ENCODE measurements at places on chromosomes 13 and 19.

DNA sequence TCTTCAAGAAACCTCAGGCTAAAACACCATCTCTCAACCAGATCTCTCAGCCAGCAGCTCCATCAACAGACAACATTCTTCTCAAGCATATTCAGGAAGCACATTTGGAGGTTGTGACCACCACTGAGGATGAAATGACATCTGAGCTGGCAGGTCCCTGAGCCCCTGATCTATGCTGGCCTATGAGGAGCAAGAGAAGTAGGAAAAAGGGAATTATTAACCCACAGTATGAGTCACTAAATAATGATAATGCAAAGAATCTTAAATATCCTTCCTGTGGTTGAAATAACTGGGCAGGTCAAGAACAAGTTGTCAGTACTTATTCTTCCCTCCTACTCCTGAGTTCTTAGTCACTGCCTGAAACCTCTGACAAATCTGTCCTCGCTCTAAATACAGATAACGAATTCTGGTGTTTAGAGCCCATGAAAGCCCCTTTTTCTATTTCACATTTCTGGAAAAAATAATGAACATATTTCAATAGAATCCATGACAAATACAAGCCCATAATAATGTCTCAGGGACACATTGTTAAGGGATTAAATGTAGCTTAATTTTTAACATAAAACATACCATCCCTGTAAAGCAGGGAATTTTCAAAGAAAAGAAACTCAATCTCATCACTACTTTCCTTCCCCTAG, 225.8 kb upstream of the IRS2 start:
- DNase-seq = no peak

DNA sequence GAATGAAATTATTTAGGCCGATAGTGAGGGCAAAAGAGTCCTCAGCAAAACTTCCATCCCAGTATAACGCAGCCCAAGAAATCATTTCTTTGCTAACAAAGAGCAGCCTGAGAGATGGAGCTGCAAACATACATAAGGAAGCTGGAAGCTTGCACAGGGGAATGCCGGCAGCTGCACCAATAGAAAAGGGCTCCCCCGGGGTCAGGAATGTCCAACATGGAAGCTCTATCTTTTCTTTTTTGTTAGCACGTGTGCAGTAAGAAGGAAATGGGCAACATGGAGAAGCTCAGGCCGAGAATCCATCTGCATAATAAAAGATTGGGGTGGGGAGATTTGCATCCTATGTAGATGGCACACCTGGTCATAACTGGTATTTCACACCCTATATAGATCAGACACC, 1363.5 kb upstream of the PCDH20 start:
- DNase-seq = no peak

GRCh38 chr19:57103573-57104277, 16.1 kb upstream of the USP29 start:
- peak; percentile 57 for DNase-seq

DNA sequence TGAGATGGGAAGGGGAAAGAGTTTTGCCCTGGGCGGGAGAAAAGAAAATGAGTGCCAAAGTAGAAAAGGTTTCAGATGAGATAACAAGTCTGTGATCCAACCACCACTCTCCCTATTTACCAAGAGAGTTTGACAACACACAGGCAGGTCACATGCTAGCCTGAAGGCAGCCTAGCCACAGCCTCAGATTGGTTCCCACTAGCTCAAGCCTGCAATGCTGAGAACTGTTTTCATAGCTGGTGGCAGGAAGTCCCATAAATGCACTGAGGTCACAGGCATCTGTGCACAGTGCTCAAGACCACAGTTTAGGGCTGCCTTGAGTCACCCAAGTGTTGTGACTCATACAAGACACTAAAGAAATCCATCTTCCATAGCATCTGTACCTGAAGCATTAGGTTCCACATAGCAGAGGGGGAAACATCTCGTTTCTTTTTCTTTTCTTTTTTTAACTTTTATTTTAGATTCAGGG, 18.5 kb upstream of the POP4 start:
- DNase-seq = no peak

- DNase-seq = no peak
These were observed at the start of gene JSRP1 for GRCh38 chr19:2255982-2256685. Gene JSRP1 (minus strand): TSS chr19:2256417. CDS start chr19:2255314, 1,103 bp downstream.

GRCh38 chr13:46211116-46211482, 629 bp upstream of the LRRC63 start:
- DNase-seq = no peak

DNA sequence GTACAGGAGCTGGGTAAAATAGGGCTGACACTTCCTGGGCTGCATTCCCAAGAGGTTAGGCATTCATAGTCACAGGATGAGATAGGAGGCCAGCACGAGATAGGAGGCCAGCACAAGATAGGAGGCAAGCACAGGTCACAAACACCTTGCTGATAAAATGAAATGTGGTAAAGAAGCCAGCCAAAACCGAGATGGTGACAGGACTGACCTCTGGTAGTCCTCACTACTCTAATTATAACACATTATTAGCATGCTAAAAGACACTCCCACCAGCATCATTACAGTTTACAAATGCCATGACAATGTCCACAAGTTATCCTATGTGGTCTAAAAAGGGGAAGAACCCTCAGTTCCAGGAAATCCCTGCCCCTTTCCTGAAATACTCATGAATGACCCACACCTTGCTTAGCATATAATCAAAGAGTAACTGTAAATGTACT, 20.9 kb upstream of the IGSF23 start:
- no peak for DNase-seq

DNA sequence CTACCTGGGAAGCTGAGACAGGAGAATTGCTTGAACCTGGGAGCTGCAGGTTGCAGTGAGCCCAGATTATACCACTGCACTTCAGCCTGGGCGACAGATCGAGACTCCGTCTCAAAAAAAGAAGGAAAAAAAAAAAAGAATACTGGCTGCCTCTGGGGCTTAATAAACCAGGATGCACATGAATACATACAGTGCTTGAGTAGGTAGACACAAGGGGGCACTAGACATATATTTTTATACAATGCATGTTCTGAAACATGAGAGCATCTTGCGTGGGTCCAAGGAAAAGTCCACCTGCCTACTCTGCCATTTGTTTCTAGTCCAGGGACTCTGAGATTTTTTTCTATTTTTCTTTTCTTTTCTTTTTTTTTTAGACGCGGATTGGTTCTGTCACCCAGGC, 31.2 kb downstream of the KEAP1 start:
- DNase-seq = no peak

GRCh38 chr13:74871369-74872070, 610.4 kb downstream of the TBC1D4 start:
- DNase-seq = no peak

- DNase-seq = no peak
These were observed 9.3 kb downstream of the EBPL start for GRCh38 chr13:49681842-49682435.

- DNase-seq = no peak
These were observed 72.0 kb downstream of the GNG7 start for GRCh38 chr19:2630352-2631001.

GRCh38 chr19:19661141-19661674, 2.3 kb downstream of the ATP13A1 start:
- no peak for DNase-seq

DNA sequence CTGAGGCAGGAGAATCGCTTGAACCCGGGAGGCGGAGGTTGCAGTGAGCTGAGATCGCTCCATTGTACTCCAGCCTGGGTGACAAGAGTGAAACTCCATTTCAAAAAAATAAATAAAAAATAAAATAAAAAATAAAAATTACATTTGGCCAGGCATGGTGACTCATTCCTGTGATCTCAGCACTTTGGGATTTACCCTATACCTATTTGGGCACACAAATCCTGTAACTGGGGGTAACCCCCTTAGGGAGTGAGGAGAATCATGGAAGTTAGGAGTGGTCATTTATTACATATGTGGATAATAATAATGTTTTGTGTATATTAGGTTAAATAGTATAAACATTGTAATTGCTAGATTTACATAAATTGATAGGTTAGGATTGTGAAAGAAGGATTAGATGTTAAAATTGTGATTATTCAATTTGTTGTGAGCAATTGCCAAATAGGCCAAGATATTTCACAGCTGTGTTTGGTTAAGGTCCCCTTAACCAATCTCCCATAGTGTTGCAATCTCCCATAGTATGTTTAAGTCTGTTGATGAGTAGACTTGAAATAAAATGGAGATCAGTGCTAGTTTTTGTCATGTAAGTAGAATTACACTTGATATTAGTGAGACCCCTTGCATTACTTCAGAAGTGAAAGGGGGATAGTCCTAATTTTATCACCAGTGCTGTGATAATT, 30.7 kb downstream of the ZNF844 start:
- no peak for DNase-seq

DNA sequence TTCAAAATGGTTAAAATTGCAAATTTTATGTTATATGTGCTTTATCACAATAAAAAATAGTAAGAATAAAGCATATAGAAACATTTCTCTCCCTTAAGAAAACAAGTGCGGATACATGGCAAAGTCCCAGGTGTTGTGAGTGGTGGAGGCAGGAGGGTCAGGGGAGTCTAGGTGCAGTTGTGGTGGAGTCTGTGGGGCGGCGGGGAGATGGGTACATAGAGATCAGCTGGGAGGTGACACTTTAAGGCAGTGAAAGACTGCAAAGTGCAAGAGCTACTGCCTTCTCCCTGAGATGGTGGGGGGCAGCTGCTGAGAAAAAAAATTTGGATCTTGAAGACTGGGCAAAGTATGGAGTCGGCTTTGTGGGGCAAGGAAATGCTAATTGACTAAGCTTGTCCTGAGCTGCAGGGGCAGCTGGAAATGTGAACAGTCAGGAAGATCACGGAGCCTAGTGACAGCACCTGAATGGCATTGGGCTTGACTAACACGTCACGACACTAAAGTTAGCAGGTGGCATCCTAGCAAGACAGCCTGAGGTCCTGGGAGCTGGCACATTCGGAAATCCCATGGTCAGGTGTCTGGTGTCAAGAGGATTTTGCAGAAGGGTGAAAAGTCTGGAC, 72.9 kb upstream of the IRS2 start:
- DNase-seq = no peak

- DNase-seq = no peak
These were observed 1.5 kb downstream of the C3 start for GRCh38 chr19:6718741-6719539.

GRCh38 chr13:27933118-27933517, 13.3 kb downstream of the PDX1 start:
- DNase-seq = no peak

- DNase-seq = no peak
These were observed 123.7 kb downstream of the KL start for GRCh38 chr13:33139780-33140535.

DNA sequence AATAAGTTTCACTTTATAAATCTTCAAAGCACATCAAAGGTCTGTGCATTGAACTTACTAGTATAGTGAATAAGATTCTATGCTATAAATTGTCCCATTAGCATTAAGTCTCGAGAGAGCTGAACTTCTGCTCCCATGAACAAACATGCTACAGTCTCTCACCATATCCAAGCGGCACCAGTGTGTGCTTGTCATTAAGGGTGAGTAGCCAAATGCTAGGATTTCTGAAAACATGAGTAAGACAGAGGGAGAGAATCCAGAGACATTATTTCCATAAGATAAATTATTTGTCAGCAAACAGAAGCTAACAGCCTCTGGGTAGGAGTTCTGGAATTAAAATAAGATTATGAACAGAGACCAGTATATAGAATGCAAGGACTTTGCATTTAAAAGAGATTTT, 2882.5 kb downstream of the PCDH9 start:
- no peak for DNase-seq

- no peak for DNase-seq
These were observed 140.9 kb downstream of the NDFIP2 start for GRCh38 chr13:79621902-79622301.

DNA sequence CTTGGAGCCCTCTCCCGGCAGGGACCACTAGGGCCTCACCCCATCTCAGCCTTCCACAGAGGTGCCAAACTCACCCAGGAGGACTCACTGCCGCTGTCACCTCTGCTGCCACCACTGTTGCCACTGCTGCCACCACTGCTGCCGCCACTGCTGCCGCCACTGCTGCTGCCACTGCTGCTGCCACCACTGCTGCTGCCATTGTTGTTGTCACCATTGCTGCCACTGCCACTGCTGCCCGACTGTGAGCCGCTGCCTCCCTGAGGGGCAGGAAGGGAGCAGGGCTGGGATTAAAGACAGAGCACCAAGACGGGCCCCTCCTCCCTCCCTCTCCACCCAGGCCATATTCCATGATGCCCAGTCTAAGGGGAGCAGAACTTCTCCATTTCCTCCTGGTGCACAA, 2.1 kb downstream of the DMKN start:
- no peak for DNase-seq

DNA sequence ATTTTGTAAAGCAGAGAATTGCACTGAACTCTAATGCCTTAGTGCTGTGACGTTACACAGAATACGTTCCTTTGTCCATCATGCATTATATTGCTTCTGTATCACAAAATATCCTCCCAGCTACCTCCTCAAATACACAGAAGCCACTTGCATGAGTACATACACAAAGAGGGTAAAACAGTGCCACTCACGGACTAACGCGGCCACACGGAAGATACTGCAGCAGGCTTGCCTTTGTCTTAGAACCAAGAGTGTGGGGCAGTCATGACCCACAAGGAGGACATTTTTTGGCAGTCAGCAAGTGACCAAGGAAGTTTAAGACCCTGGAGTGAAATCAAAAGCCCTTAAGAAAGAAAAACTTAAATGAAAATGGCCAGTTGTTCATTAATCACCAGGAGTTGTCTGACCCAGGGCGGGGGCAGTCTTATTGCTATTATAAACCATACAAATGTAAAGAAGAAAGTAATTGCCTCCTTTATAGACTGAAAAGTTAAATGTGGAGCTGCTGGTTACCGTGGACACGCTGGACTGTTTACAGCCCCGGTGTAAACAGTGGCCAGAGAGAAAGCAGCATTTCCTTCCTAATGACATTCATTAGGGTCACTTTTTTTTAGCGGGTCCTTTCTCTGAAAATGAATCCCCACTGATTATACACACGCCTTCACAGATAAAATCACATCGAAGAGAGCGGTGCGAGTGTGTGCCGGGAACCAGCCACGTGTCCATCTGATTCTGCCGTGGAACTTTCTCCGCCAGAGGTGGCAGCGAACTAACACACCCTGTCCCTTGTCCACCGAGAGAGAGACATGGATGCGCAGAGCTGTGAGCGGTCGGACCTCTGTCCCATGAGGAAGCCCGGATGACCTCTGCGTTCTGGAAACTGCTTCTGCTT, 66.8 kb downstream of the SOX1 start:
- no peak for DNase-seq

- no peak for DNase-seq
These were observed 8.3 kb upstream of the PNMA8B start for GRCh38 chr19:46503848-46504453.

GRCh38 chr19:31591258-31591657, 242.0 kb upstream of the TSHZ3 start:
- DNase-seq = no peak

DNA sequence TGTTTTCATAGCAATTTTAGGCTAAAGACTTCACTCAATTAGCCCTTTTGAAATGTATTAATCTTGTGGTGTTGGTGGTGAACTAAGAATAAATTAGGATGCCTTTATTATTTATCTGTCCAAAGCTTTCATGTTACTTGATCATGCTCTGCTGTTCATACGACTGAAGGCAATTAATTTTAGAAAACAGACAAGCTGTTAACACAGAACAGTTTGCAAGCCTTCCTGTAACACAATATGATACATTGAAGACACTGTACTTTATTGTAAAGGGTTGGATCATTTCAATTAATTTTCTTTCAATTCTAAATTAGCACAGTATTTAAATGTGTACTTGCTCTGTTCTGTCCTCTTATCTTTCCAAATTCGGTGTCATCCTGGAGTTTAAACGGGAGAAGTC, 794.3 kb upstream of the MIR17HG start:
- no peak for DNase-seq

GRCh38 chr19:49333811-49334288, 1.4 kb upstream of the CD37 start:
- DNase-seq = peak; percentile 90

- DNase-seq = no peak
These were observed 3.5 kb upstream of the CYP2S1 start for GRCh38 chr19:41189425-41190065.

GRCh38 chr19:21566073-21566472, 60.7 kb downstream of the ZNF429 start:
- no peak for DNase-seq

Measured in stimulated activated naive B cell treated with anti-CD40 and anti-IgM and Interleukin-4, amounts not matched to agents 10 μg/mL and 1 μg/mL and 100 μg/mL, for 72 hours (primary cell).